ENCODE measurements at places on chromosomes 11 and 22. TPM values are rescaled to one million over a fixed set of nuclear protein-coding genes. Genes with fewer than 3 reads are reported as not detected.

The SYT12 gene
- polyA plus RNA-seq: 0.09 TPM

The CSF2RB gene
- 2.8 TPM for polyA plus RNA-seq

The KCTD14 gene
- 8.2 TPM for polyA plus RNA-seq

The MDK gene
- polyA plus RNA-seq: 772 TPM

The TIGD3 gene
- 0.15 TPM for polyA plus RNA-seq

DNA sequence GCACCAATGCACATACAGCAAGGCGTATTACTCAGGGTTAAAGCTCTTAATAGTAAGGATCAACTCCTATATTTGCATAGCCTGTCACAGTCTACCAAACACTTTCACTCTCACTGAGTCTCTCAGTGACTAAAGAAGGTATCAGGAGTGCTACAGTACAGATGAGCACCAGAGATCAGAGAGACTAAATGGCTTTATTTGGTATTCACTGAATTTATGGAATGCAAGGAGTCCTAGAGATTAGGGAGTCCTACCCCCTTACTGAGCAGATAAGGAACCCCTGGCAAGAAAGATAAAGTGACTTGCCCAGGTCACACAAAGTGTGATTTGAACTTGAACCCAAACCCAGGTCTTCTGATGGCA lies 396.4 kb upstream of the CCDC90B start:
- DNase-seq: no peak

GRCh38 chr11:72354356-72355115 lies 79.8 kb downstream of the CLPB start:
- no peak for DNase-seq

GRCh38 chr11:99739464-99740089 lies 718.8 kb downstream of the CNTN5 start:
- DNase-seq: peak; percentile 19

- no peak for DNase-seq
Measured at GRCh38 chr22:48453171-48453570, 1374.5 kb downstream of the BRD1 start.

DNA sequence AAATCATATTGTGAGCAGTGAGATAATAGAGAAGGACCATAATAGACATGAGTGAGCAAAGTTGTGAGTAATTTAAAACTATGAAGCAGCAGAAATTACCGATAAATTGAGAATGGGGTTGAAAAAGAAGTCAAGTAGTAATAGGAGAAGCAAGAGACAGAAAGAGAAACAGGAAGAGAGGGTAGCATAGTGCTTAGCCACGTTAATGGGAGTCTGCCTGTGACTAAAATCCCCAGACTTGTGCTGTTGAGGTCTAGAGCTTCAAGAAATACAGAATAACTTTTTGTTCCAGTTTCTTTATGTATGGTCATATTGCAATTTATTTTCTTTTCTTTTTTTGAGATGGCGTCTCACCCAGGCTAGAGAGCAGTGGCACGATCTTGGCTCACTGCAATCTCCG lies 368.7 kb downstream of the METTL15 start:
- no peak for DNase-seq

DNA sequence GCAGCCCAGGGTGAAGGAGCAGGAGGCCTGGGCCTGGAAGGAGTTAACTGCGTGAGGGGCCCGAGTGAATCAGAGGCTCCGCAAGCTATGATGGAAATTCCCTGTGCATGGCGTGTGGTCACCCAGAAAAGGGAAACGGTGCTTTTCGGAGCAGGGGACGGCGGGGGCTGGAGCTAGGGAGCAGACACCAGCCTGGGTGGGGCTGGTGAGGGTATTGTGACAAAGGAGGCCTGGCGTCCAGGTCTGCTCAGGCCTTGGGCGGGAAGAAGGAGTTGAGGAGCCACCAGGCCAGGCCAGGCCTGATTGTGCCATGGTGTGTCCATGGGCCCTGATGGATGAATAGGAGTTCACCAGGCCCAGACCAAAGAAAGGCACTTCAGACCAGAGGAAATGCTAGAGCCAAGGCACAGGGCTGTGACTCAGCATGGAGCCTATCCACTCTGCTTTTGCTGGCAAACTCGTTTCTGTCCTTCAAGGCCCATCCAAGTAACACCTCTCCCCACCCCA lies 12.8 kb upstream of the SPI1 start:
- no peak for DNase-seq

DNA sequence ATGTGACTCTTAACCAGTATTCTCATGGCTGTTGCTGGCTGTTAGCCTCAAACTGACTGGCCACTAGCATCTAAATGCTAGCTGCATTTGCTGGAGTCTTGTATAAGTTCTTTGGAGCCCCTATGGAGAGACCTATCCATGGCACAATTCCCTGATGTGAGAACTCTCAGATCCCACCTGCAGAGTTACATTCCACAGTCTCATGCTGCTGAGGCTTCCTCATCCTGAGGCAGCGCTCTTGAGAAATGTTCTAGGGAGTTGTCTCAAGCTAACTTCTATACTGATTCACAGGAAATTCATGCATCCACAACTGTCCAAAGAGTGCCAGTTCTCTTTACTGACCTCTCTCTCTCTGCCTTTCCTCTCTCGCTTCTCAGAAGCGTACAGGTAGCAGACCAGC lies 218.0 kb upstream of the PITPNB start:
- DNase-seq: no peak

All from right lung (tissue), 10 donors.